RKO (cell line): ENCODE measurements at places on chromosomes 6 and 20.
A peak's percentile ranks its signal among the peaks of the same experiment; 100 is the strongest.

GRCh38 chr6:153208706-153209105, 77.6 kb upstream of the RGS17 start:
- DNase-seq = no peak

GRCh38 chr6:119742188-119742803, 392.7 kb upstream of the MAN1A1 start:
- peak; percentile 46 for DNase-seq

DNA sequence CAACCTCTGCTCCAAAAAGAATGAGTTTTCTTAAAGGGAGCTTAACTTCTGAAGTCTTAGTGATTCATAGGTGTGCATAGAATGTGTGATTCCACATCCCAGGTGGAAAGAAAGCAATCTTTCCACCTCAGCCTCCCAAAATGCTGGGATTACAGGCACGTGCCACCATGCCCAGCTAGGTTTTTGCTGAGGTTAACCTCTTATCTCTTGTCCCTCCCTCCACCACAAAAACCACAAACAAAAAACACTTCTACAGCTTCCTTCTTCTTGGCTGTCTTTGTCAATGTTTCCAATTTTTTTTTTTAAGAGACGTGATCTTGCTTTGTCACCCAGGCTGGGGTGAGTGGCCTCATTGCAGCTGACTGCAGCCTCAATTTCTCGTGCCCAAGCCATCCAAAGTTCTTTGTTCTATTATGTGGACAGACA, 8.1 kb upstream of the CSE1L start:
- DNase-seq = no peak

DNA sequence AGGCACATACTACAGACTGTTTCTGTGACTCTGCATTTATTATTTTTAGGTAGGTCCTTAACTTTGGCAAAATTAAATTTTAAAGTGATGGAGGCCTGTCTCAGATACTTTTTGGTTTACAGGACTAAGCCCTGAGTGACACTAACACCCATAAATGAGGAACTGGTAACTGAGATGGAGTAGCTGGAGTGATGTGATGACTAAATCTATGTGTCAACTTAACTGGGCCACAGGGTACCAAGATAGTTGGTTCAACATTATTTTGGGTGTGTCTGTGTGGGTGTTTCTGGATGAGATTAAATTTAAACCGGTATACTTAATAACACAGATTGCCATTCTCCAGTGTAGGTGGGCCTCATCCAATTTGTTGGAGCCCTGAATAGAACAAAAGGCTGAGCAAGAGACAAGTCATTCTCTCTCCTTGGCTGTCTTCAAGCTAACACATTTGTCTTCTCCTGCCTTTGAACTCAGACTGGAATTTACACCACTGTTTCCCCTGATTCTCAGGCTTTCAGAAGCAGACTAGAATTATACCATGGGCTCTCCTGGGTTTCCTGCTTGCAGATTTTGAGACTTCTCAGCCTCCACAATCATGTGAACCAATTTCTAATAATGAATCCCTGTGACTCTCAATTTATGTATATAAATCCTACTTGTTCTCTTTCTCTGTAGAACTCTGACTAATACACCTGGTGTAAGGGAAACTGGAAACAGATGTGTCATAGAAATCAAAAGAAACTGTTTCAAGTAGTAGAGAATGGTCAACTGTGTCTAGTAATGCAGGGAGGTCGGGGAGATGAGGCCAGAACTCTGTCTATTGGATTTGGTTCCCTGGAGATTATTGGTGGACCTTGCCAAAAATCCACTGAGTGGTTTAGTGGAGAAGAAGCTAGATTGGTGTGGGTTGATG, 579.2 kb downstream of the EPM2A start:
- no peak for DNase-seq

DNA sequence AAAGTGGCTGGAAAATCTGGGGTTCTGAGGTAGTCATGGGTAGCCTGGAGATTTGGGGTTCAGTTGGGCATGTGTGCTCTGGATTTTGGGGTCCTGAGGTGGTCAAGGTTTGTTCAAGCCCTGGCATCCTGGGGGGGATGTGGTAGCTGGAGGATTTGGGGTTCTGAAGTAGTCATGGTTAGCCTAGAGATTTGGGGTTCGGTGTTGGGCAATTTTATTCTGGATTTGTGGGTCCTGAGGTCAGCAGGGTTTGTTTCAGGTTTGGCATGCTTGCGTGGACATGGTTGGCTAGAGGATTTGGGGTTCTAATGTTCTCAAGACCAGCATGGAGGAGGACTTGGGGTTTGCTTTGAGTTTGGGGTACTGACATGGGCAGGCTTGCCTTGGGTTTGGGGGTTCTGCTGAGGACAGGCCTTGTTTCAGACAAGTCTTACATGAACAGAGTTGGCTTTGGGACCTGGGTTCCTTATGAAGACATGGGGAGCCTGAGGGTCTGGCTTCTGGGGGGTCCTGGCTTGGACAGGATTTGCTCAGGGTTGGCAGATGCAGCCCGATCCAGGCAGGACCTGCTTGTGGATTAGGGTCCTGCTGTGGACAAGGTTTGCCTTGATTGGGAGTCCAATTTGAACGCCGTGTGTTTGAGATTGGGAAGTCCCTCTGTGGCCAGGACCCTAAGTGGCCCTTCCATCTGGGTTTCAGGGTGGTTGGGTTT, 906 bp downstream of the ANKRD60 start:
- no peak for DNase-seq

DNA sequence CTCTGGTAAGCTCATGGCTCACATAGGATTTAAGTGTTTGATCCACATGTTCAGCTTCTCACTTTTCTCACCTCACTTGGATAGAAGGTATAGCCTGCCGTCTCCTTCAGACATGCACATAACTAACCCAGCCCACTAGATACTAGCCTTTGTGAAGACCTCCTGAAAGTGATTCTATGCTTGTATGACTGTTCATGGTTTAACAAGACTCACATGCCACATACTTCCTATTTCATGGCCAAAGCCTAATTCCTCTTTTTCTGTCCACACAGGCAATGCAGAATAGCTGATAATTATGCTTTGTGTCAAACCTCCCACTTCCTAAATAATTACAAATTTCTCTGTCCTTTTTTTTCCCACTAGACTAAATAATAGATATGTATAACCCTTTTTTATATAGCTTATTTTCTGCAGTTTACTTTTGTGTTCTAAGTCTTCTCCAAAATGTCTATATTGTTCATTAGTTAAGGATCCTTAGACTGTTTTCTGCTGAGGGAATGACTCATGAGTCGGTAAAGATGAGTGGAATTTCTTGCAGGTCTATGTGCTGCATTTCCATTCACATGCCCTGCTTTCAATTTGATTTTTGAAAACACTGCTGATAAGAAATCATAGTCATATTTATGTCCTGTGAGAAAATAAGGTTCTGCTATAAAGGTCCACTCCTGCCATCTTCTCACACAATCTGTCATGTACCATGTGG, 43.0 kb downstream of the HDDC2 start:
- DNase-seq = no peak
